ENCODE measurements at places on chromosomes 3 and 15.

DNA sequence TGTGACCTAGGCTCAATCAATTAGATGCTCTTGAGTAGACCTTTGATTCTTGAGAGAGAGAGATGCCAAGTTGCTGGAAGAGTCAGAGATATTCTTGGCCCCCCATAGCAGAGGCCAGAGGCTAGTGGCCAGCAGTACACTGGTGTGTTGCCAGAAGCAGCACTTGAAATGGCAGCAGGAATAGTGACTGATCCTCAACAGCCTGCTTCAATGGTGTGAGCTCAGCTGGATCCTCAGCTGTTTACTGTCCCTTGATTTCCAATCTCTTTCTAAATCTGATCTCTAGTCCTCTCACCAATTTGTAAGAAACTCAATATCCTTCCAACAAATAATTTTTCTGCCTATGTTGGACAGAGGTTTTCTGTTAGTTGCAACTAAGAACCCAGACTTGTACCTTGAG lies 170.3 kb upstream of the CCDC54 start:
- no peak for DNase-seq

DNA sequence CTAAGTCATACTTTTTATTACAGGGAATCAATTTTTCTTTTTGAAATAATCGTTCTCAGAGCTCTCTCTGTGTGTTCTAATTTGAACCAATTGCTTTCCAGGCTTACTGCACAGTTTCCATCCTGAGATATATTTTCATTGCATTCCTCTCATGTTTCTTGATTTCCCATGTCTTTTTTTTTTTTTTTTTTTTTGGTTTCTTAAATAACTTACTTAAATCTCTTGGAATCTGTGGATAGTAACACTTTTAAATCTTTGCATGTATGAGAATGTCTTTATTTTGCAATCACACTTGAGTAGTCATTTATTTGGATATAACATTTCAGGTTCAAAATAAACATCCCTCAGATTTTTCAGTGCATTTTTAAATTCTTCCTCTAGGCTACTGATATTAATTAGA lies 14.5 kb upstream of the ABTB1 start:
- no peak for DNase-seq

DNA sequence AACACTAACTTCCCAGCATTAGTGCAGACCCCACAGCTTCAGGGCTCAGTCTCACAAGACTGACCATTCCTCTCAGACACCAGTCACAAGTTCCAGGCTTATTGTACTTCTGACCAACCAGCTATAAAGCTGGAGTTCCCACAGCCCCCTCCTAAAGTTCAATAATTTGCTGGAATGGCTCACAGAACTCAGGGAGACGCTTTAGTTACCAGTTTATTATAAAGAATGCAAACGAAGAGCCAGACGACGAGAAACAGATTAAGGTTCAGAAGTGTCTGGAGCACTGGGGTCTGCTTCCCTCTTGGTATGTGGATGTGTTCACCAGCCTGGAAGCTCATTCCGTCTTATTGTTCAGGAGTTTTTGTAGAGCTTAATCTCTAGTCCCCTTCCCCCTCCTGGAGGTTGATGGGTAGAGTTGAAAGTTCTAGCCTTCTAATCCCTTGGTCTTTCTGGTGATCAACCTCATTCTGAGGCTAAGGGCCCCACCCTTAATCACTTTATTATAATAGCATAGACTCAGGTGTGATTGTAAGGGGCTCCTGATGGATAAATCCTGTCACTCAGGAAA lies 4.8 kb upstream of the CSRNP1 start:
- no peak for DNase-seq

DNA sequence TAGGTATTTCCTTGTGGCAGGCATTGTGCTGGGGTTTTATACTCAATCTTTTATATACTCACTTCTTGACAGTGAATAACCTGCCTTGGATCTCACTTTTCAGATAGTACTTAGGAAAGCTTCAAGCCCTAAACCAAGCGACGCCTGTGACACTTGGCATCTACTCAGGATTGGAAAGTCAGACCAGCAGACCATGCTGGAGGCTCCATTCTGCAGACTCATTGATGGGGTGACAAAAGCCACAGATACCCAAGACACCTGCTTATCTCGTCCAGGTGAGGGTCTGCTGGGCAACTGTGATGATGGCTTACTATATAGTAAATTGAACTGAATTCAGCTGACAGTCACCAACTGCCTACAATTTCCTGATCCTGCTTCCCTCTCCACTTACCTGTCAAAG lies 79.4 kb upstream of the MRPS22 start:
- DNase-seq = no peak

GRCh38 chr3:132347811-132348210 lies 30.6 kb downstream of the ACP3 start:
- DNase-seq = no peak

- no peak for DNase-seq
Observed at GRCh38 chr3:42339321-42339720, 71.1 kb downstream of the LYZL4 start.

- no peak for DNase-seq
Observed at GRCh38 chr15:56538901-56539545, 74.1 kb upstream of the MNS1 start.

DNA sequence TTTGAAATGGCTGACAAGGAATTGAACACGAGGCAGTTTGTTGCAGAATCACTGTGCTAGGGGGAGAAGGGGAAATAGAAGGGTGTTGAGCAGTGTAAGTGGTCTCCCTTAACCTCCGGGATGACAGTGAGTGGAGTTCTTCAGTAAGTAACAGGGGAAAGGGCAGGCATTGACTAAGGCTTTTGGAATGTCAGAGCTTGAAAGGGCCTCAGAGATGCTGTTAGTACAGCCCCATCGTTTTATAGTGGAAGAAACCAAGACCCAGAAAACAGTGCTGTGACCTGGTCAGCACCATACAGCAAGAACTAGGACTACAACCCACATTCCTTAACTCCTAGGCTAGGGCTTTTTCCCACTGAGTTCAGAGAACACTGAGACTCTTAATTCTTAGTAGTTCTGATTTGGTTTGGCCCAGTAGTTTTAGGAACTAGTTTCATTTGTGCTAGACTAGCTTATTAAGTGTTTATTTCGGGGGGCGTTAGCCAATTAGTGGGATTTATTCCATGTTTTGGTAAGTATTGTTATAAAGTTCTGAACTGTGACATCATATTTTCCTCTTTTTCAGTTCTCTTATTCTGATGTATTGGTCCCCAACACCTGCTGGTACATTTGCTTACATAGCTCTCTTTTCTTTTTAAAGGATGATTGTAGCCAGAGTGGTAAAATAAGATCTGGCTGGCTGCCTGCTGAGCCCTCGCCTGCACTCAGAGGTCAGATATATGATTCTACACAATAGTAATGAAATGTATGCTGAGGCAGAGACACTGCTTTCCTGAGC lies 34.2 kb downstream of the RAB11A start:
- DNase-seq = no peak
